ENCODE measurements at places on chromosomes 3 and 15. TPM values are rescaled to one million over a fixed set of nuclear protein-coding genes. Genes with fewer than 3 reads are reported as not detected.

DNA sequence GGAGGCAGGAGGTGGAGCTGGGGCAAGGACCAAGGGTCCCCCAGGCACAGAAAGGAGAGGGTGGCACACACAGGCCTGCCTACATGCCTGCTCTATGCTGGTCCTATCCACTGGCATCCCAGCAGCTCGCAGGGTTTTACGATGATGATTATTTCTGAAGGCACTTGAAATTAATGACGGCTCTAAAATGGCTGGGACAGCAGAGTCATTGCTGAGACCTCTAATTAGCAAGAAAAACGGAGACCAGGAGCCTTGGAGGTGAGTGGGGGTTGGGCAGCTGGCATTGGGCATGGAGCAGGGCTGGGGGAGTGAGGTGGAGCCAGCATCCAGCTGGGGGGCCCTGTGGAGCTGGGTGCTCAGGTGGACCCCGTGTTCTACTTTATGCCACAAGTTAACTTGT is 3.5 kb upstream of the LINGO1 start:
- no peak for DNase-seq

- DNase-seq = peak; percentile 48
Observed at GRCh38 chr3:104909198-104909597, 457.5 kb upstream of the ALCAM start.

- no peak for DNase-seq
Observed at GRCh38 chr3:117856354-117856753, 1146.8 kb downstream of the TUSC7 start.

GRCh38 chr3:67790043-67790442 is 135.6 kb upstream of the SUCLG2 start:
- DNase-seq = peak; percentile 5

GRCh38 chr15:42640109-42640508 is 64.7 kb downstream of the STARD9 start:
- no peak for DNase-seq

DNA sequence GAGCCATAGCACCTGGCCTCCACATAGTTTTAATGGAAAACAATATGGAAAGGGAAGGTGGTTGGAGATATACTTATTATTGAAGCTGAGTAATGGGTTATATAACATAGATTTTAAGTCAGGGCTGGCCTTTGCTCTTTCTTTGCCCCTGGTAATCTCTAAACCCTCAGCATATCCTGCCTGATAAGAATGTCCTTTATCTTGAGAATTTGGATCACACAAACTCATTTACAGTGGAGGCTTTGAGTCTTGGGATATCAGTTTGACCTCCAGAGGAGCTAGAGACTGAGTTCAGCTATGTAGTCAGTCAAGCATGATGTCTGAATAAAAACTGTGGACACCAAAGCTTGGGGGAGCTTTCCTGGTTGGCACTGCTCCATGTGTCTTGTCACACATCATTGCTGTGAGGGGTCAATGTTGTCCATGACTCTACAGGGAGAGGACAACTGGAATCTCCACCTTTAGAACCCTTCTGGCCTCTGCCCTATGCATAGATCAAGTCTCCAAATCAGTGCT is 9.0 kb upstream of the C3orf33 start:
- no peak for DNase-seq

- no peak for DNase-seq
Observed at GRCh38 chr15:49492151-49492550, 69.1 kb downstream of the FGF7 start.

DNA sequence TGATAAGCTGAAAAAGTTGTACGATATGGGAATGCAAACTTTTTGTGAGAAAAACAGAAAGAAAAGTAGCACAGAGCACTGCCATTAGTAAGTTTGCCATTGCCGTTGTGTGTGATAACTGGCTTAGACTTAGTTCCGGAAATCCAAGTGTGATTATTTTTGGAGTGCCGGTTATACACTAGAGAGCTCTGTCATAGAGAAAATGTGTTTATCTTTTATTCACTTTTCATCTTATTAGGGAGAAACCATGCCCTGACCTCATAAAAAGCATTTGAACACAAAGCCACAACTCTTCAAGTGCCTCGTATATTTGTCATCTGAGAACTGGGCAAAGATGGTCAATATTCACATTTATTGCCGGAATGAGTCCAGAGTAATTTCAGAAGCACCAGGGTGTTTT is 36.1 kb downstream of the CTDSPL start:
- no peak for DNase-seq

DNA sequence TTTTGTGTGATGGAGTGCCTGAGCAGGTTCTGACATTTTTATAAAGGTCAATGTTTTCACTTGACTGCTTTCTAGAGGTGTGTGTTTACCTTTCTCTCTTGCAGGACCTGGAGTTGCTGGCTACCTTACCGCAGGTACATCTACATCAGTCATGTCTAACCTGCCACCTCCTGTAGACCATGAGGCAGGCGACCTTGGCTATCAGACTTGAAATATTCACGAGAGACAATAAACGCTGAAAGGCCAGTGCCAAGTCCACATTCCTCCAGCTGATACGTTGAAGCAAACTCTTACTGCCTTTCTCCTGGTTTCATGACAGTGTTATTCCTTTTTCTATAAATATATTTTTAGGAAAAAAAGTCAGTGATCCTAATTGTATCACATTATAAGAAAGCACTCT is 59.0 kb upstream of the ACKR4 start:
- DNase-seq = no peak

- DNase-seq = no peak
Observed at GRCh38 chr3:141262308-141262705, 30.7 kb downstream of the PXYLP1 start.

DNA sequence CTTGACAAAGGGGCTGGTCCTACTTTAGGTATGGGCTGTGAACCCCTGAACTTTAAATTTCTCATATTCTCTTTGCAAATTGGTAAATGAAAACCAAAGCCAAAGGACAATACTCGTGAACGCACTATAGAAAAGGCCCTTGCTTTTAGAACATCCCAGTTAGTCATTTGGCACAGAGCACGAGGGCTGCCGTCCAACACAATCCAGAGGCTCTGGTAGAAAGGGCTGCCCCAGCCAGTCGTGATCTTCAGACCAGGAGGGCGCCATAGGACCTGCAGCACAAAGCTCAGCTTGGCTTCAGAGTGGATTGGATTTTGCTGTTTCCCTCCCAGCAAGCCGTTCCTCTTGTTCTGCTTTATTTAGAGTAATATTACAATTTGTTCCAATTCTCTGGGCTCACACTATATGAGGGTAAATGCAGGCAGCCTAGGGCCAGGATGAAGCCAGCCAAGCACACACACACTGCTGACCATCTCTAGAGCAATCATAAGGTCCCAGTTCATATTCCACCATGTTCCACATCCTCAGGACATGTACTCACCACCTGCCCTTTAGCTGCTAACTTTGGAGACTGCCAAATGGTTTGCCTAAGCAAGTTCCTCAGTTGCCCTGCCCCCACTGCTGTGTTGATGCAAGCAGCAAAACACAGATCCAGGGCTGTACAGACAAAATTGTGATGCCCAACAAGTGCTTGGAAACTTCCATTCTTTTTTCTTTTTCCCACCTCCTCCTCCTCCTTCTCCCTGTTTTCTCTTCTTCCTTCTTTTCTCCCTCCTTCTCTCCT is 6.0 kb upstream of the BFSP2 start:
- no peak for DNase-seq

DNA sequence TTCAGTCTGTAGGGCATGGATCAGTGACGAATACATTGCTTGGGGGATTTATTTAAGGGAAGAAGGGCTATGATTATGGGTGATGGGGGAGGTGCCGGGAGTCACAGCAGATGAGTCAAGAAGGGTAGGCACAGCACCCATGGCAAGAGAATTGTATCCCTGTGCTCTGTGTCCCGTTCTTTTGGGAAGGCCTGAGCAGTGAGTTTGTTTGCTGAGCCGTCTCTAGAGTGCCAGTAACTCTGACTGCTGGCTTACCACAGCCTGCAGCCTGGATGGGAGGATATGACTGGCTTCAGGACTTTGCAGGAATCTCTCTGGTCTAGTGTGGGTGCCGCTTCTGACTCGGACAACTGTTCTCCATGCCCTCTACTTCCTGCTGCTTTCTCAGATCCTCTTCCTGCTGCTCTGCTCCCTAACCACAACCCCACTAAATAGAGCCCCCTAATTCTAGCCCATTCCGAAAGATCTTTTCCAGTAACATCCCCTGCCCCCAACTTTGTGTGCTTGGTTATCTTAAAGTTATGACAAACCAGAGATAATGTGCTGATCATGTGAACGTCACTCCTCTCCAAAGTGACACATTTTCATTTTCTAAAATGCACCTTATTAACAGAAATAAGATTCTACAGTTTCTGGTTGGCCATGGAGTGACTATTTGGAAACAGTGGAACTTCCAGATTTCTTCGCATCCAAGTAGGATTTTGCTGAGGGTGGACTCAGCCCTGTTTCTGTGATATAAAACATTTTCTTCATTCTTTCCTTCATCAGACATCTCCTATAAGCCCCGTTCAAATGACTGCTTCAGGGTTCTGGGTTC is 239.0 kb downstream of the SLCO3A1 start:
- no peak for DNase-seq

DNA sequence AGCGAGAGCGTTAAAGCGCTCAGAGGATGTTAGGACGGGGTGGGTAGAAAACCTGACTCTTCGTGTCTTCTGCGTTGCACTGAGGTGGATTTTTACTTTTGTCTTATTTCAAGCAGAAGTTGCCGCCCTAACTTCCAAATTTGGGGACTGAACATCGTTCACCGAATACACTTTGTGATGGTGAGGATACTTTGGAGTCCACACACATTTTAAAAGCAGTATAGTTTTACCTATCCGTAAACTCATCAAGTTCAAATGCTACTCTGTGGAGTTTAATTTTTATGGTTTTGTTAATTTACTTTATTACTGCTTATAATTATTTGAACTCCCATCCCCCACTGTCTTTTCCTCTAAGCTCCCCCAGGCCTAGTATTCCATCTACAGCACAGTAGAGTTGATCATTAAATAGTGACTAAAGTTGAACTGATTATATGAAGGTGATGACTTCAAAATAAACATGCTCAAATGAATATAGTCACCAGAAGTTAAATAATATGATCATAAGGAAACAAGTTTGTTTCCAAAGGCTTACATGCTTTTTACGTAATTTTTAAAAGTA is 617 bp upstream of the EOGT start:
- no peak for DNase-seq

GRCh38 chr15:95180530-95180929 is 949.2 kb downstream of the MCTP2 start:
- no peak for DNase-seq

The IGSF11 gene
- polyA plus RNA-seq = 5.9 TPM

The SH2D7 gene
- 0.93 TPM for polyA plus RNA-seq

The CCDC174 gene
- polyA plus RNA-seq = 36.8 TPM
